ENCODE measurements at places on chromosomes 11 and 22.
A peak's percentile ranks its signal among the peaks of the same experiment; 100 is the strongest.

GRCh38 chr11:72712168-72712751 lies 38.0 kb upstream of the PDE2A start:
- no peak for DNase-seq

DNA sequence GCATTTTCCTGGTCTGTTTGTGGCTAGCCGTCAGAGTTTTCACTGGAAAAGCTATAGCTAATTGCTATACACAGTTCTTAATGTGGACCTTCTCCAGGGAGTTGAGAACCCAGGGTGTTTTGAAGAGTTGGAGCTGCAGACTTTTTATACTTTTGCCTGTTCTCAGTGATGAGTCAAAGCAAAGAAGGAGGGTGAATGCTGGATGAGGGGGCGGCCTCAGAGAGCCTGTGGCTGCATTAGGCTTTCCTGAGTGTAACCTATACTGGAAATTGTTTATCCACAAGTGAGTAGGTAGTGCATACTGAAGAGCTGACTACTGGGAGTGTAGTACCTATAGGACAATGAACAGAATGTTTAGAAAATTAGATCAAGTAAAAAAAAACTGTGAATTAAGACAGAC lies 79.7 kb upstream of the HORMAD2 start:
- DNase-seq = no peak

- no peak for DNase-seq
Measured at GRCh38 chr11:27444801-27445215, 27.8 kb downstream of the LGR4 start.

- no peak for DNase-seq
Measured at GRCh38 chr11:37459456-37459855, 861.4 kb upstream of the RAG2 start.

DNA sequence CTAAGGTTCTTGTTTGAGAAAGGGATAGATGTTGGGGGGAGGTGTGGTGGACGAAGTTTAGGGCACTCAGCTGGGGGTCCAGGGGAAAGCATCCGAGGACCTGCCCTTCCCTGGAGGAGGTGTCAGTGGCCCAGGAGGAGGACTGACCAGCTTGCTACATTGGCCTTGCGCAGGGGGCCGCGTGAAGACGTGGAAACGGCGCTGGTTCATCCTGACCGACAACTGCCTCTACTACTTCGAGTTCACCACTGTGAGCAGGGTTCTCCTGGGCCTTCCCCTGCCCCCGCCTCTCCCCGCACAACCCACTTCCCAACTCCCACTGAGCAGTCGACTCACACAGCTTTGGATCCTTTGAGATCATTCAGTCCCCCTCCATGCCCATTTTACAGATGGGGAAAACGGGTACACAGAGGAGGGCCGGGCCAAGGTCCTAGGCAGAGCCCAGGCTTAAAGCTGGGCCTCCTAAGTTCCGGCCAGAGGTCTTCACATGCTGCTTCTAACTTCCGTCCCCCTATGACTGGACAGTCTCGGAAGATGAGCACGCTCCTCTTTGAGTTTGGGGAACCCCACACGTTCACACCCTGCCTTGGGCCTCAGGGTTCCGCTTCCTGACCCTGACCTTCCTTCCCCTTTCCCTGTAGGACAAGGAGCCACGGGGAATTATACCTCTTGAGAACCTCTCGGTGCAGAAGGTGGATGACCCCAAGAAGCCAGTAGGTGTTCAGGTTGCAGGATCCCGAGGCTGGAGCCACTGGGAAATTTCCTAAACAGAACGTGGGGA lies 28.7 kb downstream of the CYTH4 start:
- no peak for DNase-seq

DNA sequence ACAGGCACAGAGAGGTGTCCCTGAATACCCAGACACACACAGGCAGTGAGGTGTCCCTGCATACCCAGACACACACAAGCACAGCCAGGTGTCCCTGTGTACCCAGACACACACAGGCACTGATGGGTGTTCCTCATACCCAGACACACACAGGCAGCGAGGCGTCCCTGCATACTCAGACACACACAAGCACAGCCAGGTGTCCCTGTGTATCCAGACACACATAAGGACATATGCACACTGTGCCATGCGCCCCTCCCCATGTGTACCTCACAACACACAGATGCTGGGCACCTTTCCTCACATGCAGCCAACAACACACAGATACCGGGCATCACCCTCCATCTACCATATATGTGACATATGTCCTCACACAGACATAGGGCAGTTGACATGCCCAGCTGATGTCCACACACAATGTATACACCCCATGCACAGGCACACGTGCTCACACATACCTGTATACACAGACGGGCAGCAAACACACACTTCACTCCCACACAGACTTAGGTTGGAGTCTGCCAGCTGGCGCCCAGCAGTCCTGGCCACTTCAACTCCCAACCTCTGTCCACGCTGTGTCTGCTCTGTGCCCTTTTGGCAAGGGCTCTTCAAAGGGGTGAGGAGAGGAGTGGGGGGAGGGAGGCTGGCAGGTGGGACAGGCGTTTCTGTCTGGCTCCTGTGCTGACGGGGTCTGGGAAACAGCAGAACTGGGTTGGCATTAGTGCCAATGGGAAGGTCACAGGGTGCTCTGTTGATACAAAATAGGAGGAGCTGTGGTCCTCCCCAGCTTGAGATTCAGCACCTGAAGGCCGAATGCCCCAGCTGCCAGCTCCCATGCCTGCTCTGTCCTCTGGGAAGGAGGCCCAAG lies 69.4 kb upstream of the ALX4 start:
- no peak for DNase-seq

- no peak for DNase-seq
Measured at GRCh38 chr11:66619080-66619554, 2.7 kb downstream of the RBM14 start.

DNA sequence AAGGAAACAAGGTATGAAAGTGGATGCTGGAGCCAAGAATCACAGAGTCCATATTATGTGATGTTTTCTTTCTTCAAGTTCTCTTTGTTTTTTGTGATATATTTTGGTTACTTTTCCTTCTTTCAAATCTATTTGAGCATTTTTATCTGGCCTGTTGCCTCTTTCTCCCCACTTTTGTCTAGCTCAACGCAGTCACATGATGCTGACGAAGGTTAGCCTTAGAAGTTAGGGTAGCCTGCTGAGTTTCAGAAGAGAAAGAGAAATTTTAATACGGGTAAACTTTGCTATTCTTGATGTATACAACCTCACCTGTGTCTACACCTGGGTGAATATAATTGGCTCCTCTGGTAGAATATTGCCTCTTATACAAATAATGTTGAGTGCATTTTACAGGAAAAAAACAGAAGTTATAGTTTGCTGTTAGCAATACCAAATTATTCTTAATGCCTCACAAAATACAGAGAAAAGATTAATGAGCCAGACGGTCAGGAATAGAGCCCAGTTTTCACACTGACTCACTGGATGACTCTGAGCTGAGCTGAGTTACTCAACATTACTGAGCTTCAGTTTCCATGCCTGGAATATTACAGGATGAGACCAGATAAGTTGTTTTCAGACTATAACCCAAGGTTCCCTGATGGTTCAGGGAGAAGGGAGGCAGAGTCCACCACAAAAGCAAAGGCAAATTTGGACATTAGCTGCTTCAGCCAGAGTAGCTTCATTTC lies 161.6 kb upstream of the BDNF start:
- DNase-seq = no peak

DNA sequence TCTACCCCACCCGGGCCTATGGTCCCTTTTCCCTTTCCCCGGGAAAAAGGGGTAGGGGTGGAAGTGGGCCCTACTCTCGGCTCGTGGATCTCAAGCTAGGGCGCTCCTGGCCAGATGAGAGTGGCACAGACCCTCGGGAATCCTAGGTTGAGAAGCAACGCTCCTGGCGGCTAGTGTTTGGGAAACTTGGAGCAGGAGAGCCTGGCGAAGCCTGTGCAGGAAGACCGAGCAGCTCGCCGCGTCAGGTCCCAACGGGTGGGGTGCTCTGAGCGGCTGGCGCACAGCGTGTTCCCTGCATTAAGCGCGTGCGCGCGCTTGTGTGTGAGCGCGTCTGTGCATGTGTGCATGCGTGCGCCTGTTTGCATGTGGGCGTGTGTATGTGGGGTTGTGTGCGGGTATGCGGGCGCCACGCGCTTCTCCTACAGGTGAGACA lies 7.1 kb upstream of the FLI1 start:
- peak; percentile 32 for DNase-seq

GRCh38 chr11:57100638-57101331 lies 81.0 kb upstream of the LRRC55 start:
- no peak for DNase-seq

- no peak for DNase-seq
Measured at GRCh38 chr11:27013781-27014361, 20.0 kb downstream of the FIBIN start.

DNA sequence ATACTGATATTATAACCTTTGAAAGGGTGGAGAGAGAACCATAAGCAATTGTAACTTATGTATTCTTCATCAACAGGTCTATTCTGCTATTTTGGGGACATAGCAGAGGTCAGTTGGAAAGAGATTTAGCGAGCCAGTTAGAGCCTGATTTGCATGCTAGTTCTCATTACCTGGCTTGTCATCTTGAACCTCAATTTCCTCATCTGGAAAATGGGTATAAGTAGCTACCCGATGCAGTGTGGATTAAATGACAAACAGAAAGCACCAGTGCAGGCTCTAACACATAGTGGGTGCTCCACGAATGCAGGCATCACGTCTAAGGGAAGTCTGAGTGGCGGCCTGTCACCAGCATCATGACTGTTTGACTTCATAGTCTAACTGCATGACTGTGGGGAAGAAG lies 67.7 kb downstream of the LDLRAD3 start:
- no peak for DNase-seq

DNA sequence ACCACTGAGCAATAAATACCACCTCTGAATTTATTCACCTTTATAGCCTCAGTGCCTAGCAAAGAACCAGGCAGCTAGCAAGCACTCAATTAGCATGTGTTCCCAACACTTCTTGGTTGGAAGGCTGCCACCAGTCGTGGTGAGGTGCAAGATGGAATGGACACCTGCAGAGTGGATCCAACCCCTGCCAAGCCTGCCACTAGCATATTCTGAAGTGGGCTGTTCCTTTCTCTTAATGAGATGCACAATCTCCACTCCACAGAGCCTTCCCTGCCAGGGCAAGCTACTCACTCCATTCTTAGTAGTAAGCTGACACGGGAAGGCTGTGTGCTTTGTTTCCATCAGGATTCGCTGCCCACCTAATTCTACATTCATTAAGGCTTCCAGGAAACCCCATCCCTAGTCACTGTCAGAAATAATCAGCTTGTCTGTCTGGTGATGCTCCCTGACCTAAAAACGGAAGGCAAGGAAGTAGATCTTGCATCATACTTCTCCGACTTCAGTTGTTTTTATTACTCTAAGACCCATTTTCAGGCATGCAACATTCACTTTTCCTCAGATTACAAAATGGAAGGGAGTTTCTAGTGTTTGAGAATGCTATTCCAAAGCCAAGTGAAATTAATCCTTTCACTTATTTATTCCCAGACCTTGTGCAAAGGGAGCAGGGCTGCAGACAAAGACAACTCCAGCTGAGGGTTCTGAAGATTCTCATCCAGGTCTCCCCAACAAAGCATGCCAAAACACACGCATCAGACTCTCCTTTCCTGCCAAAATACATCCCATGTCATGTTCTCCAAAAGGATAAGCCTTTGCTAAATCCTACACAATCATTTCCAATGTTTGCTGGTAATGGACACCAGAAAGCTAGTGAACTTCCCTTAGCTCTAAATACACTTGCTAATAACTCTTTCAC lies 128.0 kb downstream of the TENM4 start:
- no peak for DNase-seq

- DNase-seq = peak; percentile 88
Measured at GRCh38 chr11:61061081-61061826, 41.0 kb upstream of the CD5 start.

DNA sequence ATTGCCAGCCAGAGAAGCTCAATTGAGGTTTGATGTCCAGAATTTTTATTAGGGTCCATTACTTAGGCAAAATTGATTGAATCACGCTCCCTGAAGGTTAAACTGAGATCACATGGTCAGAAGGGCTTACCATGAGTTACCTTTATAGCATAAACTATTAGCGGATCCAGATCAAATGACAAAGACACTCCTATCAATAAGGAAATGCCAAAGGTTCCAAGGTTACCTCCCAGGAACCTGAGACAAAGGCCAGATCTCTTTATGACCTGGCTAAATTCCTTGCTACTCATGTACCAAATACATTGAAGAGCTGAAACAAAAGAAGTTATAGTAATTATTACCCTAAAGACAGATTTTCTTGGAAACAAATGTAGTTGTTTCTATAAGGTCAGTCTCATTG lies 27.8 kb upstream of the ANO5 start:
- no peak for DNase-seq

DNA sequence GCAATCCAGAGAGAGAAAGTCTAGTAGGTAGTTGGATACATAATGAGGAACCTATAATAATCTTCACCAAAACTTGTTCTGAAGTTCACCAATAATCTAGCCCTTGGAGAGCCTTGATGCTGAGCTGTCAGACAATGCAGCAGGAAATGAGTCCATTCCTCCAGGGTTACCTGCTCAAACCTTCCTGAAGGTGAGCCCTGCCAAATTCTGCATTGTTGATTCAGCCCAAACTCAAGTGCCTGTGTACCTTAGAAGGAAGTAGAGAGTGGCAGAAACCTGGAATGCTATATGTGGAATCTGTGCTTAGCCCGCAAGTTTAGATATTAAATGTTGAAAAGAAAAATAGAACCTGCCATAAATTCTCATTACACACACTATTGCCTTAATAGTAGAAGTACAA lies 77.4 kb upstream of the SPON1 start:
- no peak for DNase-seq

- no peak for DNase-seq
Measured at GRCh38 chr11:102986815-102987214, 31.3 kb upstream of the MMP13 start.

GRCh38 chr11:108790501-108791299 lies 125.8 kb downstream of the DDX10 start:
- DNase-seq = no peak

DNA sequence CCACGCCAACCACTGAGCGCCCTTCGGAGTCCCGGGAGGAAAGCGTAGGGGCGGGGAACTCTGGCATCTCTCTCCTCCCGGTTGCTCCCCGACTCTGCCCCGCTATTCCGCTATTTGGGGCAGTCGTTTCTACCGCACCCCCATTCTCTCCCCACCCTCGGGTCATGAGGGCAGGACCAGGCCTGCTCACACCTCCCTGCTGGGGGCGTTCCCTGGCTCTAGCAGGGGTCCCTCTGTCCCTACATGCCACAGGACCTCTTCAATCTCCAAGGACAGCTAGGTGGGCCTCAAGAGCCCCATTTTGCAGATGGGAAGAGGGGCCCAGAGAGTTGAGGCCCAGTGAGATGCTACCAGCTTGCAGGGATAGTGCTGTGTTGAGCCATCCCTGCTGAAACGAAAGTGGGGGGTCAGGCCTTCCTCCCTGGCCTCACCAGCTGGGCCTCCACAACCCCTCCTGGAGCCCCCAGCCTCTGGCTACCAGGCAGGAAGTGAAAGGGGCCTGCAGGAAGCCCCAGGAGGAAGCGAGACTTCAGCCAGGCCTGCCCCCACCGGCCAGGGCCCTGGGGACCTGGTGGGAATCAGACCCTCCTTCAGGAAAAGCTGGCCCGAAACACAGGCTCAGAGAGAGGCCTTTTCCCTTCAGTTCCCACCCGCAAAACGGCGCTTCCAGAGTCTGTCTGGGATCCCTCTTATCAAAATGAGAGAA lies 5.5 kb upstream of the SHISA8 start:
- no peak for DNase-seq

All from activated naive CD8-positive, alpha-beta T cell treated with anti-CD3 and anti-CD28 coated beads, Interleukin-2, amount 50 U/mL, for 16 hours (primary cell).